Activated T-helper 17 cell treated with anti-CD3 and anti-CD28 coated beads, Interleukin-2, amount 50 U/mL, for 72 hours (primary cell): ENCODE measurements at places on chromosomes 5 and 9.
A peak's percentile ranks its signal among the peaks of the same experiment; 100 is the strongest.

DNA sequence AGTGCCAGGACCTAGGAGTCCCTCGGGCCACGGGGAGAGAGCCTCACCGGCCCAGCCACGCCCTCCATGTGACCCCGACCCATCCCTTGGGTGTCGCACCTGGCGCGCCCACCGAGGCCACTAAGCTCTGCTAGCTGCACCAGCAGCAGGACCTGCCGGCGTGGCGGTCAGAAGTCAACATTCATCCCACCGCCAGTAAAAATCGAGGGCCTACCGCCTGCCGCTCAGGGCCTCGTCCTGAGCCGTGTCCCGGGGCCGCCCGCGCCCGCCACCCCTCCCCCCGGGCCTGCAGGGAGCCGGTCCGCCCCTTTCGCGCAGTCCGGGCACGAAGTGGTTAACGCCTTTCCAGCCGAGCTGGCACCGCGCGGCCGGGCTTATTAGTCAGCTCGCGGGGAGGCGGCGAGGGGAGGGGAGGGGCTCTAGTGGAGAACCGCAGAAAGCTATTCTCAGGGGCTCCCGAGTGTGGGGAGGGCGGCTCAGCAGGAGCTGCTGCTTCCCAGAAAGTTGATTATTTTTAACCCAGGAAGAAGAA, 124.4 kb downstream of the C9orf50 start:
- ATAC-seq: peak; percentile 85

DNA sequence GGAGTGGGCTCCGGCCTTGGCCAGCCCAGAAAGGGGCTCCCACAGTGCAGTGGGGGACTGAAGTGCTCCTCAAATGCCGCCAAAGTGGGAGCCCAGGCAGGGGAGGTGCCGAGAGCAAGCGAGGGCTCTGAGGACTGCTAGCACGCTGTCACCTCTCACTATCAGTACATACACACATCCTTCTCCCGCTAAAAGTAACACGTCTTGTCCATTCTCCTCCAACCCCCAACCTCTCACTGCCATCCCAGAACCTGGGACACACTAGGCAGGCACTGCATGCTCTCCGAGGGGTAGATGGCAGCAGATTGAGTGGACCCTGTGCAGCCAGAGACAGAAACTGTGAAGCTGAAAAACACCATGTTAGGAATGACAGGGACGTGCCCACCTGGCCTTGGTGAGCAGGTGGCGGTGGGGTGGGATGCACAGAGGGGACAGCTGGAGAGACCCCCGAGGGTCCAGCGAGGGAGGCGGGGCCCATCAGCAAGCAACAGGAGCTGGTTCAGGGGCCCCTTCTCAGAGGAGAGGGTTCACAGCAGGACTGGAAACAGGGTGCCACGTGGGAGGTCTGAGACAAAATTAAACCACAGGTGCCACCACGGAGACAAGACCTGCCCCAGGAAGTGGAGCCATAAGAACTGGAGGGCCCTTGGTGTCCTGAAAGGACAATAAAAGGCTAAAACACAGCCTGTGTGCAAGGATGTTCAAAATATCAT, 16.9 kb downstream of the SEMA4D start:
- peak; percentile 25 for ATAC-seq

- ATAC-seq: no peak
Measured at GRCh38 chr5:66655395-66656324, 59.5 kb downstream of the MAST4 start.

- ATAC-seq: no peak
Measured at GRCh38 chr9:95023217-95024003, 294.1 kb downstream of the FANCC start.

GRCh38 chr9:129746092-129746777, 6.6 kb downstream of the PTGES start:
- no peak for ATAC-seq

GRCh38 chr5:173872957-173873305, 15.2 kb upstream of the CPEB4 start:
- no peak for ATAC-seq

GRCh38 chr9:10062629-10063395, 550.0 kb downstream of the PTPRD start:
- no peak for ATAC-seq

DNA sequence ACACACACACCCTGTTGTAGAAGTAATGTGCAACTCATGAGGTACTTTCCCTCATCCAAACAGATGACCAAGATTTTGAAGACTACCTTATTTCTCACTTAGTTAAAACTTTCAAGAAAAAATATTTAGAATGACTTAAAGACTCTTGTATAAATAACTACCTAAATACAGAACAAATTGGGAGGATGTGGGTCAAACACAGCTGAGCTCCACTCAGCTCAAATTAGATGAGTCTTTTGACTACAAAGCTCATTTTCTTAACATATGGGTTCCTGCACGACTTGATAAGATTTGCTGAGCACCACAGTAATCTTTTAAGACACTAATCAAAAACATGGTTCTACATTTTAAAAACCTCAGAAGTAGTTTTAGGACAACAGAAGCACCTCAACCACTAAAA, 8.9 kb downstream of the MTX3 start:
- ATAC-seq: peak; percentile 19

- ATAC-seq: no peak
Measured at GRCh38 chr9:87644659-87645058, 81.3 kb upstream of the CTSL start.

- ATAC-seq: no peak
Measured at GRCh38 chr9:130630506-130631330, 33.7 kb upstream of the PRDM12 start.

DNA sequence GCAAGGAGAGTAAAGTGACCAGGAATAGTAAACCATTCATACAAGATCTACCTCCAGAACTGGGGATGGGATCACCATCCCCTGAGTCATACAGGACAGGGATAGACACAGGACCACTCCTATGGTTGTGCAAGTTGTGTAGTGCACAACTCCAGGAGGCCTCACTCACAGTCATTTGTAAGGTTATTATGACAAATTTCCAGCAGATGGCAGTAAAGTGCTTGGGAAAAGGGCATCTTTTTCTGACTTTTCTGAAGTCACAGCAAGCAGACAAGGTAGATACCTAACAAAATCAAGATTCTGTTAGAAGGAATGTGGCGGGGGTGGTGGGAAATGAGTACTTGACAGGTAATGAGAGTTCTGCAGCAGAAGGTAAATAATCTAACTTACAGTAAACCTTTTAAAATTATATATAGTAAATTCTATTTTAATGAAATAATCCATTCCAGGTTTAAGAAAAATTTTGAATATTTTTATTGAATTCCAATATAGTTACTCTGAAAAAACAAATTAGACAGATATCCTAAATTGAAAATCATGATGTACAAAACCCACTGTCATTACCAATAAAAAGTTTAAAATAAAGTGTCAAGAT, 16.7 kb upstream of the KIF27 start:
- ATAC-seq: peak; percentile 55
